ENCODE measurements at places on chromosomes 2 and 18.

DNA sequence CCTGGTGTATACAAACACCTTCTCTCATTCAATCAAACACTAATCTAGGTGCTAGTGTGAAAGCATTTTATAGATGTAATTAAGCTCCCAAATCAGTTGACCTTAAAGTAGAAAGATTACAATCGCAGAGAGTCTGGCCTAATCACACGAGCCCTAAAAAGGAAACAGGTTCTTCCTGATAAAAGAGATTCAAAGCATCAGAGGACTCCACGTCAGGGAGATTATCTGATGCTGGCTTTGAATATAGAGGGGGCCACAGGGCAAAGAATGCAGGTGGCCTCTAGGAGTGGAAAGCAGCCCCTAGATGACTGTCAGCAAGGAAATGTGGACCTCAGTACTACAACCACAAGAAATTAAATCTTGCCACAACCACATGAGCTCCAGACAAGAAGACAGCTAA, 28.2 kb upstream of the ZC3H15 start:
- no peak for DNase-seq

GRCh38 chr2:47483191-47483590, 80.2 kb downstream of the MSH2 start:
- DNase-seq: no peak

DNA sequence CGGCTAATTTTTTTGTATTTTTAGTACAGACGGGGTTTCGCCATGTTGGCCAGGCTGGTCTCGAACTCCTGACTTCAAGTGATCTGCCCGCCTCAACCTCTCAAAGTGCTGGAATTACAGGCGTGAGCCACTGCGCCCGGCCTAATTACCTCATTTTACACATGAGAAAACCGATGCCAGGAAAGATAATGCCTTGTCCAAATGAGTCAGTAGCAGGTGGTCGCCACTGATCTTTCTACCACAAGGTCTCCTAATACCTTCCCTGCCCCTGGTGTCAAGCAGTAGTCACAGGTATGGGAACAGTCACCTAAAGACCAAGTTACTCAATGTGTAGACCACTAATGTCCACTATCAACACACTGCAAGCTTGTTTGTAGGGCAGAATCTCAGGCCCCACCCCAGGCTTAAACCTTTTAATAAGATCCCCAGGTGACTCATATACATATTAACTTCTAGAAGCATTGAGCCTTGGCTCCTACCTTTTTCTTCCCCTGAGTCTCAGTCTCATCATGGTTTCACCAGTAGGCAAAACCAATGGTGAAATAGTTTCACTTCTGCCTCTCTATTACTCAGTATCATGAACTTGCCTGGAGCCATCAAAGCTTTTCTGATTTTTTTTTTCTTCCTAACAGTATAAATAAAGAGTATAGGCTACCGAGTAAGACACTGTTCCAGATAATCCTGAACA, 6.9 kb upstream of the EPB41L5 start:
- DNase-seq: no peak

DNA sequence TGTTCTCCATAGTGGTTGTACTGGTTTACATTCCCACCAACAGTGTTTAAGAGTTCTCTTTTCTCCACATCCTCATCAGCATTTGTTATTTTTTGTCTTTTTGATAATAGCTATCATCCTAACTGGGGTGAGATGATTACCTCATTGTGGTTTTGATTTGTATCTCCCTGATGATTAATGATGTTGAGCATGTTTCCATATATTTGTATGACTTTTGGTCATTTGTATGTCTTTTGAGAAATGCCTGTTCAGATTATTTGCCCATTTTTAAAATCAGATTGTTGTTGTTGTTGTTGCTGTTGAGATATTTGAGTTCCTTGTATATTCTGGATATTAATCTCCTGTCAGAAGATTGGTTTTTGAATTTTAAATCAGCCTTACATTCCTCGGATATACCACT, 147.5 kb downstream of the NCOA1 start:
- no peak for DNase-seq

GRCh38 chr2:133085646-133086045, 415.6 kb upstream of the LYPD1 start:
- no peak for DNase-seq

DNA sequence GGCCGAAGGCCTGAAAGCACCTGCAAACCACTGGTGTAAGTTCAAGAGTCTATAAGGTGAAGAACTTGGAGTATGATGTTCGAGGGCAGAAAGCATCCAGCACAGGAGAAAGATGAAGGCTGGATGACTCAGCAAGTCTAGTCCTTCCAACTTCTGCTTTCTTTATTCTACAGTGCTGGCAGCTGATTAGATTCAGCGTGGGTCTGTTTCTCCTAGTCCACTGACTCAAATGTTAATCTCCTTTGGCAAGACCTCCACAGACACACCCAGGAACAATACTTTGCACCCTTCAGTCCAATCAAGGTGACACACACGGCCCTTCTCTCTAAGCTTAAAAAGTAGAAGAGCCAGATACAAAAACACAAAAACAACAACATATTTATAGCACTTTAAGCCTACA, 43.4 kb downstream of the NMS start:
- DNase-seq: no peak

- DNase-seq: no peak
These were observed 173.0 kb upstream of the ALKAL2 start for GRCh38 chr2:460861-461260.

GRCh38 chr18:14747513-14748474, at the start of gene ANKRD30B:
ANKRD30B (plus strand) TSS chr18:14748172; CDS start chr18:14748420, 248 bp downstream.
- peak; percentile 1 for DNase-seq

DNA sequence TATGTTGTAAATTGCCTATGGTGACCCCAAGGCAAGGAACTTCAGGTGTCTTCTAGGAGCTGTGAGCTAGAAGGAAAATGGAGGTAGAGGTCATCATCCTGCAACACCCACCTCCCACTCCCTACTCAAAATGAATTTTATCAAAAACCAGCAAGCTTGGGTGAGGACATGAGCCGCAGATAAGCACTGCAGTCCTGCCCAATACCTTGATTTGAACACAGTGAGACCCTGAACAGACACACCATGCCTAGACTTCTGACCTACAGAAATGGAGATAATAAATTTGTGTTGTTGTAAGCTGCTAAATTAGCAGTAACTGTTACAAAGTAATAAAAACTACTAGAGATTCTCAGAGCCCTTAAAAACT, 13.4 kb downstream of the MEX3C start:
- DNase-seq: no peak

DNA sequence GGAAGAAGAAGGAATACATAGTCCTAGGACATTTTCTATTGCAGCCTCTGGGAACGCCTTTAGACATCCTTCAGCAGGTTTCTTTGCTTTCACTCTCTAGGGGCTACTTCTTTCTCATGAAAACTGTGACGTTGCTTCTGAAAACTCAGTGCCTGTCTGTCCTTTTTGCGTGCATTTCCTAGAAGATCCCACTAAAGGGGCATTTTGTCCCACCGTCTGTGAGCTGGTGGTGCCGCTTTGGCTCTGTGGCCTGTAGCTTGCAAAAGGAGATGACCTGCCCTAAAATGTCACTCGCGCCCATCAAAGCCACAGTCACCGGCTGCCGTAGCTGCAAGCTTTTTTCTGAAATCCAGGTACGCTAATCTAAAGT, 579 bp downstream of the STAT4 start:
- DNase-seq: no peak

DNA sequence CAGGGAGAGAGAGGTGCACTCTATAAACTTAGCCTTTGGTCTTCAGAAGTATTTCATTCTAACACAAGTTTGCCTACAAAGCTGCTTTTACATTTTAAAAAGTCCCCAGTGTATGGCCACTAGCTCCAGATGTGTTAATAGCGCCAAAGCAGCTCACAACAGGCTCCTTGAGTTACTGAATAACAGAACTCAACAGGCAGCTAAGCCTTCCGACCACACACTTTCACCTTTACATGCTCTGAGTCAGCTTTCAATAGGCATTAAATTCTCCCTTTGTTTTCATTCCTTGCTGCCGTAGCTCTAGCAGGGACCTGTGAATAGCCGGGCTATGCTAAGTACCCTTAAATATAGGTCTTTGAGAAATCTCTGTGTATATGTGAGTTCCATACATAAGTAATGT, 262.8 kb upstream of the PARD3B start:
- DNase-seq: no peak

DNA sequence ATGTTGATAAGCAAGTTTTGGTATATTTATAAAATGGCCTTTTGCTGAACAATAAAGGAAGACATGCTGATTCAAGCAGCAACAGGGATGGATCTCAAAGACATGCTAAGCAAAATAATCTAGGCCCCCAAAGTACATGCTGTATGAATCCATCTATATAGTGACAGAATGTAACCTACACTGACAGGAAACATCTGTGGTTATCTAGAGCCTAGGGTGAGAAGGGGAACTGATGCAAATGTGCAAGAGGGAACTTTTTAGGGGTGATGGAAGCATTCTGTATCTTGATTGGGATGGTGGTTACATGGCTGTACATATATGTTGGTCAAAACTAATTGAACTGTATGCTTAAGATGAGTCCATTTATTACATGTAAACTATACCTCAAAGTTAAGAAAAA, 24.2 kb downstream of the CNRIP1 start:
- DNase-seq: no peak

DNA sequence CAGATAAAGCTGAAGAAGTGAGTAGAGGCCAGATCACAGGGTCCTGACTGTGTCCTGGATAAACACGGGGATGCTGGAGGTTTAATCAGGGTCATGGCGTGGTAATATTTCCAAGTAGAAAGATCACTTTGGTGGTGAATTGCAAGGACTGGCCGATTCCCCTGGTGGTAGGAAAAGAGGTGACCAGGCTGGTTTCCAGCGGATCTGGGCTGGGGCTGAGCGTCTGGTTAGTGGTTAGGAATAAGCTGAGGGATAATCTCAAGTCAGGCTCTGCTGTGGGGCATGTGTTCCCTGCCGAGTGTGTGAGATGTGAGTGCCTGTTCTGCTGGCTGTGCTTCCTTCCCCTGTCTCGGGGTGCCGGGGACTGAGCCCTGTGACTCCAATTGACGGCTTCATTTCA, 484.0 kb downstream of the TSN start:
- DNase-seq: no peak

DNA sequence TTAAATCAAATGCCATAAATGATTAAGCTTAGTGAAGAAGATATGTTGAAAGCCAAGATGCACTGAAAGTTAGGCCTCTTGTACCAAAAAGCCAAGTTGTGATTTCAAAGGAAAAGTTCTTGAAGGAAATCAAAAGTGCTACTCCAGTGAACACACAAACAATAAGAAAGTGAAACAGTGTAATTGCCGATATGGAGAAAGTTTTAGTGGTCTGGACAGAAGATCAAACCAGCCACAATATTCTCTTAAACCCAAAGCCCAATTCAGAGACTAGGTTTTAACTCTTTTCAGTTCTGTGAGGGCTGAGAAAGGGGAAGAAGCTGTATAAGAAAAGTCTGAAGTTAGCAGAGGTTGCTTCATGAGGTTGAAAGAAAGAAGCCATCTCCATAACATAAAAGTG, 101.8 kb upstream of the RPE start:
- no peak for DNase-seq

GRCh38 chr2:36371070-36371874, 15.7 kb downstream of the CRIM1 start:
- no peak for DNase-seq

DNA sequence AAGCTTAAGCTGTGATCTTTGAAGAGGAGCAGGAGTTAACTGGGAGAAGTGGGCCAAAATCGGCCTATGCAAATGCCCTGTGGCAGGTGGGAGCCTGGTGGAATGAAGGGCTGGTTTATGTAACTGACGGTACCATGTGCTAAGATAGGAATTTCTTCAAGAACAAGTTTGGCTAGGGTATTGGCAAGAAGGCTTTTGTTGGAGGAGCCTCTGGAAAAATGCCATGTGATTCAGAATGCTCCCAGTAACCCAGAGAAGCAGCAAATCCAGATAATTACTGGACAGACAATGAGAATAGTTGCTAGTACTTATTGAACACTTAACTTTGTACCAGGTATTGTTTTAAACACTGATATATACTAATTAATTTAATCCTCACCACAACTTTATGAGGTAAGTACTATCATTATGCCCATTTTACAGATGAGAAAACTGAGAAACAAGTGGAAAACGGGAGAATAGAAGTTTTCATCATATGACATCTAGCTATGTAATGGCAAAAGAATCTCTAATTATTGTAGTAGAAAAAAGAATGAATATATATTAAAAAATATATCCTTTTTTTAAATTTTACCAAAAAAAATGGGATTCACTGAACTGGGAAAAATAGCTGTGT, 9.1 kb upstream of the FAM124B start:
- no peak for DNase-seq

DNA sequence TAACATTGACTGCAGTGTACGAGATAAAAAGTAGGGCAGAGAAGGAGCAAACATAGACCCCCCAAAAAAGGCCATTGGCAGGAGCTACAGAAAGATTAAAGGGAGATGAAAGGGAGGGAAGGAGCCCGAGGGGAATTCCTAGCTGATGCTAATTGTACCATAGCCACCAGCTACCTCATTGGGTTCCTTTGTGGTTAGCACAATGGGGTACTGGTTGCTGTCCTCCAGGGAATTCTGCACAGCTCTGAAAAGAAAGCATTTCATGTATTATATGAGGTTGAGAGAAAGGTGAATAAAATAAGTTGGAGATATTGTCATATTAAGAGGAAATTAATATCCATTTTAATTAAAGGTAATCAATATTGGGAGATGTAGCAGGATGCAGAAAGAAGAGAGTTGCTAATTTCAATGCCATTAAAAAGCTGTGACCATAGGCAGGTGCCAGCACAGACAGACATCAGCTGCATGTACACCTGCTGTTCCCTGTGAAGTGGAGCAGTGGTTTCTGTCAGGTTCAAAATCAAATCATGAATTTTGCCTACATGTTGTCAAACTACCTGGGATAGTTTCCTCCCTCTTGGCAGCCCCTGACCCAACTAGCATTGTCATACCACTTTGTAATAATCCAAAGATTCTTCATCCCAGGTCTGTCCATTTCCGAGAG, 185.4 kb upstream of the DLGAP1 start:
- DNase-seq: no peak

All from stimulated activated CD4-positive, alpha-beta T cell treated with anti-CD3 and anti-CD28 coated beads, Interleukin-15, amount 100 ng/mL, for 1 hour (primary cell).